ENCODE measurements at places on chromosomes 13 and 19.

GRCh38 chr19:7597689-7598088 lies 2.0 kb downstream of the CAMSAP3 start:
- no peak for DNase-seq

DNA sequence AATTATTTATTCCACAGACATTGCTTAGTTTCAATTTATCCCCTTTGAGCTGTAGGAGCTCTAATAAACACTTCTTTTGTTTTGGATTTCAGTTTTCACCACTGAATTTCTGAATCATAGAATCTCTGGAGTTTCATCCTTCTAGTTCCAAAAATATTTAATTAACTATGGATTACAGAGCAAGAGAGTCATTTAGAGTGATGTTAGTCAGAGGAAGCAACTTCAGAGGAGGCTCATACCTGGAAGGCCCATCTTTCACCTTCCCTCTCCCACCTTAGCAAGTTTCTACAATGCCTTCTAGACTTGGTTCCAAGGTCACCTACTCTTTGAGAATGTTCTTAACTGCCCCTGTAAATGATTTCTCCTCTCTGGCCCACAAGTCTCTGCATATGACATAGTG lies 353.2 kb downstream of the SPRY2 start:
- no peak for DNase-seq

- no peak for DNase-seq
Observed at GRCh38 chr13:84446972-84447639, 564.8 kb upstream of the SLITRK1 start.

- DNase-seq: no peak
Observed at GRCh38 chr19:55014714-55015113, 23.4 kb downstream of the GP6 start.

GRCh38 chr13:29459813-29460355 lies 135.6 kb downstream of the SLC7A1 start:
- no peak for DNase-seq

DNA sequence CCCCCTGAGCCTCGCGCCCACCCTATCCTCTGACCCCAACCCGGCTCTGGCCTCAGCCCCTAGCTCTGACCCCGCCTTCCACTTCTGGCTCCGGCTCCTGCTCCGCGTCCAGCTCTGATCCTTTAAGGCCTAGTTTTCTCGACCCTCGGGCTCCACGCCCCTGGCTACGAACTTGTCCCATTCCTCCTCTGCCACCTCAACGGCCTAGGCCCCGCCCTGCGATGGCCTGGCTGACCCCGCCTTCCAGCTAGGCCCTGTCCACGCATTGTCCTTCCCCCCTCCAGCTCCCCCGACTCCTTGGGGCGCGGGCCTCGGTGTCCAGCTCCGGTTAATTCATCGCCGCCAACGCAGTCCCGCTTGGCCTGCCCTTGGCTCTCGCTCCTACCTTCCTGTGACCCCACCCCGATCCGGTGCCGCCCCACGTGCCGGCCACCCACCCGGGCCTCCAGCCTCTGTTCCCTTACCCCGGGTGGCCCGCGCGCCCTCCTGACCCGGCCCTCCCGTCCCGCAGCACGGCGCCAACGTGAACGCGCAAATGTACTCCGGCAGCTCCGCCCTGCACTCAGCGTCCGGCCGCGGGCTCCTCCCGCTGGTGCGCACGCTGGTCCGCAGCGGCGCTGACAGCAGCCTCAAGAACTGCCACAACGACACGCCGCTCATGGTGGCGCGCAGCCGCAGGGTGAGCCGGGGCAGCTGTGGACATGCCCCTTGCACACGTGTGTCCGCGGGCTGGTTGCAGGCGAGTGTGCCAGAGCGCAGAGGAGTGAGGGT lies 9.4 kb downstream of the BCL3 start:
- DNase-seq: peak; percentile 74

DNA sequence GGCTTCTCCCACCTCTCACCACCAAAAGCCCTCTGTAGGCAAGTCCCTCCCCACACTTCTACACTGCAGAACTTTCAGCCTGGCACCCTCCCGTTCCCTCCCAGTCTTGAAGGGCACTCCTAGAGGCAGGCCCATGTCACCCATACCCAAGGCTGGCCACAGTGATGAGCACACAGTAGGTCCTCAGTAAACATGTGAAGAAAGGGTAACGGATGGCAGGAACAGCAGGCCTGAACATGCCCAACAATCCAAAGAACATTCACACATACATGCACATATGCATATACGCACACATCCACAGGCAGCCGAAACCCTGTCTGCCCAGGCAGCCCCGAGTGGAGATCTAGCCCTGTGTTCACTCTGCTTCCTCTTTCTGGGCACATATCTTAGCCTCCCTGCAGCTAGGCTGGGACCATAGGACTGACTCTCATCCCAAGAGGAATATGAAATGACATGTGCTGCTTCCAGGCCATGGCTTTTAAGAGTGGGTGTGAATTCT lies 55.2 kb downstream of the CEBPG start:
- DNase-seq: no peak

GRCh38 chr13:34719060-34719875 lies 222.8 kb upstream of the NBEA start:
- DNase-seq: no peak

- no peak for DNase-seq
Observed at GRCh38 chr13:29496241-29496712, 99.2 kb downstream of the SLC7A1 start.

GRCh38 chr19:1752757-1753728 lies at the start of gene ONECUT3:
Gene ONECUT3, plus strand, starts transcription at chr19:1753506. Its CDS starts 157 bp downstream, at chr19:1753663.
- DNase-seq: no peak

GRCh38 chr19:40803857-40804782 lies 5.1 kb downstream of the EGLN2 start:
- peak; percentile 71 for DNase-seq

- DNase-seq: peak; percentile 19
Observed at GRCh38 chr13:113548171-113548641, 36.3 kb upstream of the TFDP1 start.

DNA sequence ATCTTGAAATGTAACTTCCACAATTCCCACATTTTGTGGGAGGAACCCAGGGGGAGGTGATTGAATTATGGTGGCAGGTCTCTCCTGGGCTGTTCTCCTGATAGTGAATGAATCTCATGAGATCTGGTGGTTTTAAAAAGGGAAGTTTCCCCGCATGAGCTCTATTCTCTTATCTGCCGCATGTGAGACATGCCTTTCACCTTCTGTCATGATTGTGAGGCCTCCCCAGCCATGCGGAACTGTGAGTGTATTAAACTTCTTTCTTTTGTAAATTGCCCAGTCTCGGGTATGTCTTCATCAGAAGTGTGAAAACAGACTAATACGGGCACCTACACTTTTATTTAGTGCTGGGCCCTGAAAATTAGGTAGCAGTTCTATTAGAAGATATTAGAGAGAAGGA lies 45.8 kb downstream of the TNFSF13B start:
- DNase-seq: no peak

DNA sequence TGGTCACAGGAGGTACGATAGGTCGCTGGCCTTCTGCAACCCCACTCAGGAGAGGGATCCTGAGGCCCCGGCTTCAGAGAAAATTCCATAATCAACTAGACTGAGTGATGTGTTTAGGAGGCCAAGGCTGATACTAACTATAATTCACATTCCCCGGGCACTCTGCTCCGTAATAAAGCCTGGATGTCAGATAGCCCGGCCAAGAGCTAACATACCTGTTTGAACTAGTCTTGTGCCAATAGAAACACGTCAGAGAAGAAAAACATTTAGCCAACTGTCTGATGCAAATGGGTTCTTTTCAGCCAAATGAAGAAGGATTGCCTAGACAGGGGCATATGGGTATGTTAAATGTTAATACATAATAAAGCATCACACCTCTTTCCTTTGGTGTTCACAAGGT lies 204.2 kb downstream of the TSHZ3 start:
- DNase-seq: no peak

DNA sequence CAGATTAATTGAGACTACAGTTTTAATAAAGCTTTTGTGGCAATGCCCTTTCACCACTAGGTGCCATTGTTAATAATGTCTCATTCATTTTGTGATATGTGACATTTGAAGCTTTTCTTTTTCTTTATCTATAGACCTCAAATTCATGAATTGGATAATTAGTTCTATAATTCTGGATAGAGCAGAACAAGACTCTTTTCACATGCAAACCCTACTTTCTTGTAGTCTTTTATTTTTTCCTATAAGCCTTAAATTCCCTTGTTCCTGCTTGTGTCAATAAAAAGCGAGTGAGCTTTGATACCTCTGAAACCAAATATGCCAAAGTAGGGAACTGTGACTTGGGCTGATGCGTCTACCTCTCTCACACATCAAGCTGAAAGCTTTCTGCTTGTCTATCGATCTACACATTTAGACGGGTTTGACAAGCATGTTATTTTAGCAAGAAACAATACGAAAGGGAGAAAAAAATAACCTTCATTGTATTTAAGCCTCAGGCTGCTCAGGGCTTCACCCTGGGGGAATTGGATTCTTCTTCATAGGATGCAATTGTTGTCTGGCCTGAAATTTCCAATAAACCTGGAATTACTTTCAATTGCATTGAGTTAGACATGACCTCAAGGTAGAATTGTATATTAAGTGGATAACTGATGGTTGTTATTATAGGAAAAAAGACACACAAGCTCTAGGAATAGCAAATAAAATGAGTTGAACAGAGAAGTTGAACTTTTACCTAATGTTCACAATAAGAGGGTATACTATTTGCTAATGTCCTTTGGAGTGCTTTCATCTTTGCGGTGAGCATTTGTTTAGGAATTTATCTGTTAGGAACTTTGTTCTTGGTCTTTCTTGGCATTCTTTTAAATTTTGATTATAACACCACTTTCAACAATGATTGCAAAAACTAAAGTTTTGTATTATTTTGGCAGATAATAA lies 1150.2 kb upstream of the PCDH9 start:
- DNase-seq: no peak

DNA sequence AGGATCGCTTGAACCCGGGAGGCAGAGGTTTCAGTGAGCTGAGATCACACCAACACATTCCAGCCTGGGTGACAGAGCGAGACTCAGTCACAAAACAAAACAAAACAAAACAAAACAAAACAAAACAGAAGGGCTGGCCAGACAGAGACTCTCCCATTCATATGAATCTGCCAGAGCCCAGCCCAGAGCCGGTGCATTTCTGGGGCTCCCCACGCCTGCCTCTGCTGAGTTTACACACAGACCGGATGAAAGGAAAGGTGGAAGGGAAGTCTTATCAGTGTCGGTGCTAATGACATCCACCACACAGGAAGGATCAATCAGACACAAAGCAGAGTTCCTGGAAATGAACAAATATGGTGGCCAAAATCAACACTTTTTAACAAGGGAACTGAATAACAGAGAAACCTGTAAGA lies 6.8 kb downstream of the TRAPPC6A start:
- no peak for DNase-seq

DNA sequence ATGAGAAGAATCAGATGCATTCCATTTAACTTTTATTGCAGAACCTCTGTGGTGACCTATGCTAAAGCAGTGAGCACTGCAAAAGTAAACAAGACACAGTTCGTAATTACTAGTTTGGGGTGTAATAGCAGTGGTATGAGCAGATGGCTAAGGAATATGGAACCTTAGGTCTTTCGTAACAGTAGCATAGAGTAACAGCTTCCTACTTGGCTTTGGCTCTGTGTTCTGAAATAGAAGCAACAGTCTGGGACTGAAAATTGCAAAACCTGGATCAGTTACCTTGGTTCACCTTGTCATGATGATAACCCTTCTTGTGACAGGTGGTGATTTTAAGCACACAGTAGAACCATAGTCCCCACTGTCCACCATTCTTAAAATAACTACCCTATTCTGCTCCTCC lies 303.4 kb downstream of the GPC6 start:
- DNase-seq: no peak

DNA sequence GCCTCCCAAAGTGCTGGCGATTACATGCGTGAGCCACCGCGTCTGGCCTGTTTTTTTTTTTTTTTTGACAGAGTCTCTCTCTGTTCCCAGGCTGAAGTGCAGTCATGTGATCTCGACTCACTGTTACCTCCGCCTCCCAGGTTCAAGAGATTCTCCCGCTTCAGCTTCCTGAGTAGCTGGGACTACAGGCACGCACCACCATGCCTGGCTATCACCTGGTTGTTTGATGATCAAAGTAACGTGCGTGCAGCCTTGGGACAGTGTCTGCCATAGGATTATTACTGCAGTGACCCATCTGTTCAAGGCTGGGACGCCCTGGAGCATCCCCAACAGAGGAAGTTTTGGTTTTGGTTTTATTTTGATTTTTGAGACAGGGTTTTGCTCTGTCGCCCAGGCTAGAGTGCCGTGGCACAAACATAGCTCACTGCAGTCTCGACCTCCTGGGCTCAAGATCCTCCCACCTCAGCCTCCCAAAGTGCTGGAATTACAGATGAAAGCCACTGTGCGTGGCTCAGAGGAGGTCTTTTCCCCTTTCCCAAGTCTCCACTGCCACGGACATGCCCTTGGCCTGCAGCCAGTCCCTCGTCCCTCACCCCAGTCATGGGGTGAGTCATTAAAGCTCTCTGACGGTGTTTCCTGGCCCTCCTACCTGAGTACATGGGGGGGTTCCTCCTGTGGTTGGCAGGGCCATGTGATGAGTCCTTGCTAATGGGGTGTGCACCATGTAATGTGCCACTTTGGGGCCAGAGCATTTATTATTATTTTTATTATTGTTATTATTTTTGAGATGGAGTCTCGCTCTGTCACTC lies 65.6 kb downstream of the IER2 start:
- DNase-seq: no peak

DNA sequence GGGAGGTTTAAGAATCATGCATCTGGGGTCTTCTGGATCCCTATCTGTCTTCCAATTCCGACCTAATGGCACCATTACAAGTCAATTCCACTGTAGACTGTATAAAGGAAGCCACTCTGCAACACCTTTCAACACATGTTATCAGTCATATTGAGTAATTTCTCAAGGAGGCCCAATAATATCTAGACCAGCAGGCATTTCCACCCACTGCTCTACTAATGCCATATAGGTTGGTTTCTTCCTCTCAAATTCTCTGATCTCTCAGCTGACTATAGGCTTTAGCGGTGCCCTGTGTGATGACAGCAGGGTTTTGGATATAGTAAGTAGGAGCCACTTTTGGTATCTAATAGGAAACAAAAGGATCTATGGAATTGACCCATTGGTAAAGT lies 12.4 kb upstream of the ITM2B start:
- DNase-seq: no peak
